Spinal cord (tissue), 10 donors: ENCODE measurements at places on chromosomes 4 and X.
A peak's percentile ranks its signal among the peaks of the same experiment; 100 is the strongest.

DNA sequence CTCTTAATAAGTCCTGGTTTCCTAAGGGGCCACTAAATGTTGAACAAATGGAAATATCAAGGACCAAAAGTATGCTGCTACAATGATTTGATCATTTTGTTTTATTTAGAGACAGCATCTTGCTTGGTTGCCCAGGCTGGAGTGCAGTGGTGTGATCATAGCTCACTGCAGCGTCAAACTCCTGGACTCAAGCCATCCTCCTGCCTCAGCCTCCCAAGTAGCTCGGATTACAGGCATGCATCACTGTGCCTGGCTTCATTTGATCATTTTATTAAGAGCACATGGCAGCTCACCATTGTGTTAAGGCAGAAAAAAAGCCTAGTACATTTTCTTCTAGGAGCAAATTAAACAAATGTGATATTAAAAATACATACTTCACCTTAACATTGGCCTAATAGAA is 52.7 kb downstream of the DCLK2 start:
- no peak for DNase-seq

DNA sequence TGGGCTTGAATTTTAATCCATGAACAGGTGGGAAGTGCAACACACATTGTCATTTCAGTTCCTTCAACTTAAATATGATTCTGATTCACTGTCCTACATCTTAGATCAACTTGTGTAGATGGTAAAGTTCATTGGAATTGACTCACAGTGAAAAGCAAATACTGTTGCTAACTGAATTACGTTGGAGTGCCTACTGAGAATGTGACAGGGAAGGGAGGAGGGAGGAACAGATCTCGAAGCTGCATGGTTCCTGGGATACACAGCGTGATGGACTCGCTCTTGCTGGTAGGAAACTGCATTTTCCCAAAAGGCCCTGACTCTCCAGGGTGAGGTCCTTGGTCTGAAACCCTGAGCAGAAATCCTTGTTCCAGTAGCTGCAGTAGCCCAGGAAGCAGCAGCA is 284.2 kb downstream of the USP46 start:
- no peak for DNase-seq

- DNase-seq: no peak
These were observed 19.1 kb downstream of the WDR17 start for GRCh38 chr4:176084769-176085168.

DNA sequence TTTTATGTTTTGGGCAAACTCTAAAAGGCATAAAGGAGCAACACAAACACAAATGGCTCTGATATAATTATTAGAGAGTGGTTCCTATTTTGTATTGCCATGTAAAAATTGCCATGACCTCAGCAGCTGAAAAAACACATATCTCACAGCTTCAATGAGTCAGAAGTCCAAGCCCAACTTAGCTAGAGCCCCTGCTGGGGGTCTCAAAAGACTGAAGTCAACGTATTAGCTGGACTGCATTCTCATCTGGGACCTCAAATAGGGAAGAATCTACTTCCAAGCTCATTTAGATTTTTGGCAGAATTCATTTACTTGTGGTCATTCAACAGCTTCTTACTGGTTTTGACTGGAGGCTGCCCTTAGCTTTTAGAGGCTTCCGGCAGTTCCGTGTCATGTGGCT is 47.4 kb downstream of the FREM3 start:
- DNase-seq: no peak

- no peak for DNase-seq
These were observed 102.1 kb upstream of the AP1S2 start for GRCh38 chrX:15956681-15957080.

GRCh38 chr4:76605099-76605563 is 170.1 kb downstream of the SHROOM3 start:
- peak; percentile 16 for DNase-seq

GRCh38 chrX:112113460-112113859 is 30.9 kb upstream of the TRPC5 start:
- no peak for DNase-seq

- no peak for DNase-seq
These were observed 200.2 kb downstream of the CLCN4 start for GRCh38 chrX:10356979-10357378.

DNA sequence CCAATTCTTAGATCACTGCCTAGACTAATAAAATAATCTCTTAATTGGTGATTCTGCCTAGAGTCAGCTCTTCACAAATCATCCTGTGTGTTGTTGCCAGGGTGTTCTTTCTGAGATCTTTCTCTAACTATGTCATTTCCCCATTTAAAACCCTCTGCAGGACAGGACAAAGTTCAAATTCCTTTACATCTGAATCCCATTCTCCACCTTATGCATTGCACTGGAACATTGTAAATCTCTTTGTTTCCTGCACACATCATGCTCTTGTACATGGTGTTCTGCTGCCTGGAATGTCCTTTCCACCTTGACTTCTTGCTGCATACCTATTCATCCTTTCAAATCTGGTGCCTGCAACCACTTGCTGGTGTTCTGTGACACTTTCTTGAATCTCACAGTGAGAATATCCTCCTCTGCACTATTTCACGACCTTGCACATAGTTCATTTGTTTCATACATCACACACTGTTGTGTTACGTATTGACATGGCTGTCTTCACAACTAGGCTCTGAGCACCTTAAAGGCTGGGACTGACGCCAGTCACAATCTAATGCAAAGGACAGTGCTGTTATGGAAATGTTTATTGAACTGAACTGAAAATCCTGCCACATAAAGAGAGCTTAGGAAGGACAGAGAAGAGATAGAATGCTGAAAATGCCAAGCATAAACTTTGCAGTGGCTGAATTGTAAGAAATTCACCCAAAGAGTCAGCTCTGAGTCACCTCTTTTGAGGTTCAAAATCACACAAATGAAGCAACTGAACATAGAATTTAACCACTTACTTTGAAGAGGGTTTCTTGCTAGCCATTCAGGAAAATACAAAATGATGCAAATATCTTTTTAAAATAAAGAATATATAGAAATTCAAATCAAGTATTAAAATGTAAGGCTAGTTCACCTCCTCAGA is 26.4 kb upstream of the SMIM14 start:
- no peak for DNase-seq

DNA sequence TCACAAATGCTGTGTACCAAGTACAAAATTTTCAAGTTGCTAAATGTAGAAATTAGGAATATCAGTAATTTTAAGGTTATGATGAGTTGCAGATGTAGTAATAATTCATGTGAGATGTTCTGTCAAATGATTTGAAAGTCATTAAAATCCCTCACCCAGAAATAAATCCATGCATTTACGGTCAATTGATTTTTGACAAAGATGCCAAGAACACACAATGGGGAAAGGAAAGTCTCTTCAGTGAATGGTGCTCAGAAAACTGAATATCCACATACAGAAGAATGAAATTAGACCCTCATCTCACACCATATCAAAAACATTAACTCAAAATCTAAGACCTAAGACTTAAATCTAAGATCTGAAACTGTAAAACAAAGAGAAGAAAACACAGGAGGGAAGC is 12.9 kb upstream of the BMPR1B start:
- DNase-seq: no peak

DNA sequence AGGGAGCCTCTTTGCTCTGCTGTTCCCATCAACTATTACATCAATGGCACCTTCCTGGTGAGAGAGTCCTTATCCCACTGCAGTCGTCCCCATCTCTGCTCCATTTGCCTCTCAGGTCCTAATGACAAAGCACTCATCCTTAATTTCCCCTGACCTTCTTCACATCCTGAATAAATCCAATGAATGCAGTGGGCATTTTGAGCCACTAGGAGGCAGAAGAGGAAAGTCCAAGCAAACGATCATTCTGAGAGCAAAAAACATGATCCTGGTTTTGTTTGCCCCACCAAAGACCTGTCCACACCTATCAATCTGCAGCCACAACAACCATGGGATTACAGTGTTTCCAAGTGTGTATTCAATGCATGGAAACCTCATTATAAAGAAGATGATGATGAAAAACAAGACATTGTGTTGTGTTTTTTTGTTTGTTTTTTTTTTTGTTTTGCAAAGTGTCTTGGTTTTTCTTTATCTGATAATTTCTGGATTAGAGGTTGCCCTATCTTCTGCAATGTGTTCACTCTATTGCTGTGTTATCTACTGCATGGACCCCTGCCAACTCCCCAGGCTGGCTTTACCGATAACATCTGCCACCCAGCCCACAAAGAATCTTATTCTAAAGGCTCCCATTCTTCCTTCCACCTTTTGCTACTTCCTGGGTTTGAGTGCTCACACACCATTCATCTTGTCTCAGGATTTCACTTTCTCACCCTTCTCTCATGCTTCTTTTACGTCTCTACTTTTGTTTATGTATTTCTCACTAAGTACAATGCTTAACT is 207.2 kb downstream of the NLGN4X start:
- no peak for DNase-seq

- DNase-seq: no peak
These were observed 3.8 kb upstream of the CENPC start for GRCh38 chr4:67549123-67549522.

DNA sequence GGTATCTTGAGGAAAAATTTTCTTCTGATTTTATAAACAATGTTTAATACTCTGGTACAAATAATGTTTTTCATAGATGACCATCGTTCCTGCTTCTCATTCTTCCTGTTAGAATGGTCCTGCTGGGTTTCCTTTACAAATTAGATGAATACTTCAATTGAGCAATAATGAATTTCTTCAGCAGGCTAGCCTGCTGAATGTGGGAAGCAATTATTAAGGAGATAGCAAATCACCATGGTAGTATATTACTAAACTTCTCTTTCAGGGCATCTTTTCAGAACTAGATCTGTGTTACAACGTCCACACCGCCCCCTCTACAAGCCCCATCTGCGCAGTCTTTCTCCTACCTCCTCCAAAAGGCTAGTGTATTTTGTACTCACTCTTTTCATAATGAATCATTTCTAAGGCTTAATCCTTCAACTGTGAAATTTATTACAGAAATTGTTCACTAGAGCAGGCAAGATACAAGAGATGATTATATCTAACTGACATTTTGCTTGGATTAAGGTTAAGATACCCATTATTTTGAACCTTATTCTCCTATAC is 38.4 kb downstream of the GPRIN3 start:
- DNase-seq: no peak

DNA sequence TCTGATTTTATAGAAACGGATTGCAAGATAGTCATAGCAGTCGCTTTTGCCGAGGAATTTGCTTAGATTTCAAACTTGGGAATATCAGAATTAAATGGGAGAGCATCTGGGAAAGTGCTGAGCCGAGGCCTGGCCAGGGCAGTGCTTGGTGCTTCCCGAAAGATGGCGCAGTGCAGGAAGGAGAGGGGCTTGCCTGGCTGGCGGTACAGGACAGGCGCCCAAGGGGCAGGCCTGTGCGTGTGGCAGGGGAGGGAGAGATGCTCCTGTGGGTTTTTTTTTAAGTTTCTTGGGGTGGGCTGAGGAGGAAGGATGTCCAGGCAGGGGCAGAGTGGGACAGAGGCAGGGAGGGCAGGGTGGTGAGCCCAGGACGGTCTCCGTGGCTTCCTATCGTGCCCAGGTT is 241.1 kb downstream of the AFAP1 start:
- DNase-seq: no peak

GRCh38 chr4:122764071-122764820 is 31.7 kb downstream of the BBS12 start:
- DNase-seq: no peak

GRCh38 chr4:29336861-29337260 is 1383.3 kb upstream of the PCDH7 start:
- no peak for DNase-seq

- DNase-seq: no peak
These were observed 84.5 kb downstream of the FAM53A start for GRCh38 chr4:1599491-1600210.

GRCh38 chrX:42237956-42238355 is 314.6 kb upstream of the CASK start:
- no peak for DNase-seq

DNA sequence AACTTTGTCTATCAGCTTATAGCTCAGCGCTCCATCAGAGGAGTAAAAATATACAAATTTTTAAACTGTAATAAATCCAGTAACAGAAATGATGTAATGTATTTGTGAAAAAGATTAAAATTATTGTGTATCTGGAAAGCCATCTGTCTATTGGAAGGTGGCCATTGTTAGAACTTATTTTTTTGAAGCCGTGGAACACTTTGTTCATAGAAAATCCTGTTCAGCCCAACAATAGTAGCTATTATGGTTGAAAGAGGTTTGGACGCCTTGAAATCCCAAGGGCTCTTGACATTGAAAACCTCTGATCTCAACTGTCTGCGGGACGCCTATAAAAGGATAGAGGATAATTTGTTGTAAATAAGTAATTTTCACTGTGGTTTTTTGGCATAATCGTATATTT is 98.3 kb downstream of the RAPGEF2 start:
- no peak for DNase-seq

GRCh38 chrX:39442332-39442731 is 641.1 kb downstream of the MID1IP1 start:
- no peak for DNase-seq

GRCh38 chr4:70946939-70947338 is 44.8 kb downstream of the MOB1B start:
- no peak for DNase-seq

GRCh38 chr4:40059362-40059761 is 2.7 kb downstream of the N4BP2 start:
- no peak for DNase-seq

GRCh38 chrX:67338262-67338661 is 205.6 kb upstream of the AR start:
- no peak for DNase-seq

DNA sequence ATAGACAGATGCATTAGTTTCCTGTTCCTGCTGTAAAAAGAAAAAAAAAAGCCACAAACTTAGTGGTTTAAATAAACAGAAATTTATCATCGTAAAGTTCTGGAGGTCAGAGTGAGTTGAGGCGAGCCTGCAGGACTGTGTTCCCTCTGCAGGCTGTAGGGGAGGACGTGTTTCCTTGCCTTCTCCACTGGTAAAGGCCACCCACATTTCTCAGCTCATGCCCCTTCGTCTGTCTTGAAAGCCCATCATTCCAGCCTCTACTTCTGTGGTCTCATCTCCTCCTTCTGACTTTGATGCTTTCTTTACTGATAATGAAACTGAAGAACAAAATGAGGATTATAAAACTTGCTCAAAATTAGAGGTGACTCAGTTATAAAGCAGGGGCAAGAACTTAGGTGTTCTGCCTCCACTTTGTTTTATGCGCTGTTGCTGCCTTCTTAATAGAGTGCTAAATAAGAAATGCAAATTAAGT is 143.0 kb downstream of the STIM2 start:
- no peak for DNase-seq

DNA sequence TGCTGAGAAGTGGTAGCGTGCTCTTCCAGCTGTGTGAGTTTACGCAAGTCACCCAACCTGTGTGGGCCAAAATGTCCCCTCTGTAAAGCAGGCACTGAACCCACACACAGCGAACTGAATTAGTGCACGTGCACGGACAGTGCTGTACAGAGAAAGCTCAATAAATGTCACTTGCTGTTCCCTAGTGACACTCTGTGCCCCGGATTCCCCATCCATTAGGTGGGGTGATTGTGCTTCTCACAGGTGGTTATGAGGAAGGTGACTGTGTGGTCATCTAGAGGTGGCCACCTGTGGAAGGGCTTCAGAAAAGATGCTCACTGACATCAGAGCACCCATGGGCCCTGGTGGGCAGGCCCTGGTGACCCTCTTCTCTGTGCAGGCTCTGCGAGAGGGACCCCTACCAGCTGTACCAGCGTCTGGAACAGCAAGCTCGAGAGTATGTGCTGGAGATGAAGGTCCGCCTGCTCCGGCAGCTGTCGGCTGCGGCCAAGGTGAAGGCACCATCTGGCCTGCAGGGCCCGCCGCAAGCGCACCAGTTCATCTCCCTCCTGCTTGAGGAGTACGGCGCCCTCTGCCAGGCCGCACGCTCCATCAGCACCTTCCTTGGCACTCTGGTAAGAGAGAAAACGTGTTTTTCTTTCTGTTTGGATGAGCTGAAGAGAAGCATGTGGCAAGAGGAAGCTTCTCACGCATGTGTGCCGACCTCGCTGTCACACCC is 94.3 kb downstream of the FAM193A start:
- no peak for DNase-seq
